ENCODE measurements at places on chromosomes 2 and 18.

GRCh38 chr2:54979321-54980044 lies 70.8 kb downstream of the RTN4 start:
- no peak for DNase-seq

- no peak for DNase-seq
These were observed 76.5 kb upstream of the ZSWIM2 start for GRCh38 chr2:186925514-186925913.

DNA sequence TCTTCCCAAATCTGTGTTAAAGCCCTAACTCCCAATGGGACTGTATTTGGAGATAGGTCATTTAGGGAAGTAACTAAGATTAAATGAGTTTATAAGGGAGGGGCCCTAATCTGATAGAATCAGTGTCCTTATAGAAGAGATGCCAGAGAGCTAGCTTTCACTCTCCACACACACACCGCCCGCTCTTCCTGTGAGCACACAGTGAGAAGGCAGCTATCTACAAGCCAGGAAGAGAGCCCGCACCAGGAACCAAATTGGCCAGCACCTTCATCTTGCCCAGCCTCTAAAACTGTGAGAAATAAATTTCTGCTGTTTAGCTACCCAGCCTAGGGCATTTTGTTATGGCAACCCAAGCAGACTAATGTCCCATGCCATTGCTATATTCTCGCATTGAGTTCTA lies 125.2 kb downstream of the RTN4 start:
- no peak for DNase-seq

- DNase-seq: no peak
These were observed 10.4 kb upstream of the CAVIN2 start for GRCh38 chr2:191857259-191857805.

DNA sequence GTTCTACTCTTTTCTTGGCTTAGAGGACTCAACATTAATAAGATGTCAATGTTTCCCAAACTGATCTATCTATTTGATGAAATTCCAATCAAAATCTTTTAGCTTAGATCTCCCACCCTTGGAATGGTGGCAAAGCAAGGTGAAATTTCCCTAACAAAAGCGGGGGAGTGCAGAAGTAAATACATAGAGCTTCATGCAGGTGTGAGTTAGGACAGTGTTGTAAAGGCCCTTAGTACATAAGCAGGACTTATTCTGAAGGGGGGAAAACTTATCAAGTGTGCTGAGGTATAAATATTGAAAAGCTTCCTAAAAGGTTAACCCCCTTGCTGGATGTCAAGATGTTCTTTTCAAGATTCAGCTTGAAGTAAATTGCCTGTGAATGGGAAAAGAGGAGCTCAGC lies 608.6 kb upstream of the CELF4 start:
- DNase-seq: no peak

GRCh38 chr2:210667711-210668110 lies 111.3 kb downstream of the CPS1 start:
- DNase-seq: no peak

- no peak for DNase-seq
These were observed 53.6 kb downstream of the HS6ST1 start for GRCh38 chr2:128264881-128265607.

GRCh38 chr2:238320648-238321281 lies 447 bp downstream of the TRAF3IP1 start:
- no peak for DNase-seq

DNA sequence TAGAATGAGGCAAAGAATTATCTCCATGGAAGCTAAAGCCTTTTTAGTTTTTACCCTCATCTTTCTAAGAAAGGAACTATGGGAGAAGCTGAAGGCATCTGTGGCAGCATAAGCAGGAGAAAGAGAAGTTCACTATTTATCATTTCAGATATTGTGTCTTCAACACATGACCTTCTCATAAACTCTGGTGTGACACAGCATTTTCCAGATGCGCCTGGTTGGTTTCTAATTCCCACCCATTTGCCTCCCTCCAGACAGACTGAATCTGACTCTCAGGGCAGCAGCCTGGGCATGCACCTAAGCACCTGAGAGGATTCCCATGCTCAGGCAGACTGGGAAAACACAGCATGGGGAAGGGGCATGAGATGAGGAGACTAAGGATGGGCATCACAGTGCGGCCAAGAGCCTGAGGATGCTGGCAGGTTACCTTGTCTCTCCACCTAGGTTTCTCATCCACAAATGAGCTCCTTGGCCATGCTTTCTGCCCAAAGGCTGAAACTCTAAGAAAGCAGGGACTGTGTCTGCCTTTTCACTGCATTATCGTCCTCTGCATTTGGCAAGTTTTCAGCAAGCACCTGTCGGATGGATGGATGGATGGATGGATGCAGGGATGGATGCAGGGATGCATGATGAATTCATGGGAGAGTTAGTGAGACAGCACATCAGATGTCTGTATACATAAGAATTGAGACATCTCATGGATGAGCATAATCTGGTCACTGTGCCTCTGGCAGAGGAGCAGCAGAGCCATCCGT lies 28.8 kb upstream of the SULT1C4 start:
- DNase-seq: no peak

GRCh38 chr18:22974707-22975106 lies 41.6 kb downstream of the RBBP8 start:
- DNase-seq: no peak
